Renal cortical epithelial cell (primary cell): ENCODE measurements at places on chromosomes 5 and 9.

DNA sequence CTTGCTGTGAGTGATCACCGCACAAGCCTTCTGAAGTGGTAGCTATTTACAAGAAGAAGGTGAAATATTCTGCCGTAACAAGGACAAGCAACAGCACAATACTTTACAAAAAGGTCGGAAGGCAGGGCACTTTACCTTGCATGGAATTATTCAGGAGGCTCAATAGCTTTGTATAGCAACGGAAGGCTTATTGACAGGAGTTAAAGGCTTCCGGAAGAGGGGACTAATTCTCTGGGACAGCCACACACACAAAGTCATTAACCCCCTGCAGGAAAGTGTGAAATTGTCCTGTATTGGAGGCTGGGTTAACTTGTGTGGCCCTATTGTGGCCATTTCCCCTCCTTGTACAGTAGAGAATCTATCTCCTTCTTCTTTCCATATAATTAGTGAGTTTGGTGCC is 199.3 kb upstream of the SEMA6A start:
- no peak for DNase-seq

- peak; percentile 82 for DNase-seq
Observed at GRCh38 chr5:123610665-123611405, 98.9 kb downstream of the CSNK1G3 start.

- DNase-seq, result no peak
Observed at GRCh38 chr9:109437286-109437685, 60.8 kb downstream of the PTPN3 start.

DNA sequence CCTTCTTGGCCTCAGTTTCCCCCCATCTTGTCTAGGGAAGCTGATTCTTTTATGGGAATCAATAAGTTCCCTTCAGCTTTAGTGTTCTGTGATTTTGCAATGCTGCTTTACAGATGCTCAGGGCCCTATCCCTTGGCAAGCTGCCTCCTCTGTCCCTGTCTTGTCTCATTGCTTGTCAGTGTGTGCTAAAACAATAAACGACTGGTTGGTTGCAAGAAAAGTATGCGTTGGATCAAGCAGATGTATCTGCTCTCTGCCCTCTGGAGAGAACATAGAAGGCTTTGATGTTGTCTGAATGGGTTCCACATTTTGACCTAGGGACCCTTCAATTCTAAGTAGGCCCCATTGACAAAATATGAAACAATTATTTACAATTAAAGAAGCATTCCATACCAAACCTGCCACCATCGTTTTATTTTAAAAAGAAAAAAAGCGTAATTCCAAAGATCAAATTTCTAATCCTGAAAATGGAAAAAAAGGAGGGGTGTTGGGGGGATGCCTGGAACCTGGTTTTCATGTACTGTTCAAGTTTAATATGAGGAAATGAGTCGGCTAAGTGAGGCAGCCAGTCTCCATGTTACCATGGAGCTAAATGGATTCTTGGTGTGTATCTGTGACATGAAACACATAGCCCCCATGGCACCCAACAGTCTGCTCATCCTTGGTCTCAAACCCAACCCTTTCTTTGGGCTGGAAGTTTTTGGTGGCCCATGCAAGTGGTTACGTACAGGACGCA is 31.2 kb upstream of the TARS1 start:
- no peak for DNase-seq

DNA sequence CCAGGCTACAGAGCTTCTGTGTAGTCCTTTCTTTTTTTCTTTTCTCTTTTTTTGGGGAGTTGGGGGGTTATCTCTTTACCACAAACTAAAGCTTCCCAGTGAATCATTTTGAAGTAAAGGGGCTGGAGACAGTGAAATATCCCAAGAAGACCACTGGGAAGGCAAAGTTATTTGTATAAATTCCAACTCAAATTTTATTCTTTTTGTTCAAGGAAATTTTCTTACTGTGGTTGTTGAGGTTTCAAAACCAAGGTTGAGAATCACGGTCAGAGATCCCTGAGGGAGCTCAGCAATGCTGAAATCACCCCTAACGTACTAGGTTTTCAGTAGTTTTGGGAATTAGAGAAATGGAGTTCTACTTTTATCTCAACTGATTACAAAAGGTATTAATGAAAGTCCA is 175.7 kb downstream of the ARHGEF28 start:
- DNase-seq, result no peak

DNA sequence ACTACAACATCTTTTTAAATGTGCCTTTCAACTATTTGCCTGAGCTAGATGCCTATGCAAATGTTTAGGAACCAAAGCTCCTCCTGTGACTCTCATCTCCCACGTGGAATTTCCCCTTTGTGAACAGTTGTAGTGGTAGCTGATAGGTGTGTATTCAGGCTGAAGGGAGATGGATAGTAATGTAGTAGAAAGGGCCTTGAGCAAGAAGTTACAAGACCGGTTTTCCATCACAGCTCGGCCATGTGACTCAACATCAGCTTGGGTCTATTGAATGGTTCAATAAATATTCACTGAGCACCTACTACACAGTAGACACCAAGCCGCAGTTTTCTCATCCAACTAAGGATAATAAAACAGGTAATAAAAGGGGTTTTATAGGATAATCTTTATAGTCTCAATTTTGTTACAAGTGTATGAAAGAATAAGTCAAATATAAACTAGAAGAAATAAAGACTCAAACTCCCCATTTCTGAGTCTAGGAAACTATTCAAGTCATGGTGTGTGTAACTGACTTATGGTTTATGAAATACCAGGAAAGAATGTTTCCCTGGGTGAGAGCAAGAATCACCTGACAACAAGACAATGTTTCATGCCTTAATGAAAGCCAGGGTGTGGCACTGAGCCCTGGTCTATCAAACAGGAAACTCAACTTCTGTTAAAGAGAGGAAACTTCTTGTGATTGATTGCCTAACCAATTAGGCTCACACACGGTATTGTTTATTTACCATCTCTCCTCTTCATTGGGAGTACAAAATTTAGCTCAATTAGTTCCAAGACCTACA is 187.1 kb upstream of the SPEF2 start:
- peak; percentile 18 for DNase-seq

DNA sequence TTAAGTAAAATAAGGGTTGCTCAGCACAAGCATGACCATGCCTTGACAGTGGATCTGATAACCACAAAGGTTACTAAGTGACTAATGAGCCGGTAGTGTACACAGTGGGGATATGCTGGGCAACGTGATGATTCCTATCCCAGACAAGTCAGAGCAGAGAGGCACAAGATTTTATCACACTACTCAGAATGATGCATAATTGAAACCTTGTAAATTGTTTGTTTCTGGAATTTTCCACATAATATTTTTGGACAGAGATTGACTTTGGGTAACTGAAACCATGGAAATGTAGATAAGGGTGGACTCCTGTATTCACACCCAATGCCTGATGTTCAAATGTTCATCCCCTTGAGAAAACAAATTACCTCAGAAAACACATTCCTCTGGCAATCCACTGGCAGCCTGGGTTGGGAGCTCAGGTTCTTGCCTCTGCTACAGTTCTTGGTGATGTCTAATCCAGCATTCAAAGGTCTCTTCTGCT is 16.2 kb upstream of the ERAP1 start:
- DNase-seq, result peak; percentile 92

- DNase-seq, result peak; percentile 15
Observed at GRCh38 chr5:18745988-18746615, 1111.8 kb downstream of the TAF11L14 start.

- no peak for DNase-seq
Observed at GRCh38 chr5:32051796-32052195, 122.3 kb downstream of the GOLPH3 start.

- DNase-seq, result peak; percentile 23
Observed at GRCh38 chr9:5947912-5948311, 57.2 kb downstream of the MLANA start.

GRCh38 chr5:141841378-141842180 is 36.6 kb downstream of the PCDH1 start:
- peak; percentile 20 for DNase-seq

GRCh38 chr5:62340392-62340791 is 34.4 kb downstream of the KIF2A start:
- DNase-seq, result no peak

DNA sequence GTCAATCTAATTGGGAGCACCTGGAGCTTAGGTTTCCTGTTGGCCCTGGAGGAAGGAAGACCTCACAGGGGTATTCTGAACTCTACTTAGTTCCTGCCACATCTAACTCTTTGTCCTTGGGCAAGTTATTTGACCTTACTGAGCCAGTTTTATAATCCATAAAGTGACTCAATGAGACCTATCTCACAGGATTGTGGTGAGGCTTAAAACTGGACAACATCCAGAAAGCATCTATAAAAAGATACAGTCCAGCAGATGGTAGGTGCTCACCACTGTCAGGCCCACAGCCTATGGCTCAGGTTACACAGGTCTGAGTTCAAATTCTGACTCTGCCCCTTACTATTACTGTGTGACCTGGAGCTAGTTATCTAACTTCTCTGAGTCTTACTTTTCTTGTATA is 23.3 kb downstream of the KCNV2 start:
- no peak for DNase-seq

DNA sequence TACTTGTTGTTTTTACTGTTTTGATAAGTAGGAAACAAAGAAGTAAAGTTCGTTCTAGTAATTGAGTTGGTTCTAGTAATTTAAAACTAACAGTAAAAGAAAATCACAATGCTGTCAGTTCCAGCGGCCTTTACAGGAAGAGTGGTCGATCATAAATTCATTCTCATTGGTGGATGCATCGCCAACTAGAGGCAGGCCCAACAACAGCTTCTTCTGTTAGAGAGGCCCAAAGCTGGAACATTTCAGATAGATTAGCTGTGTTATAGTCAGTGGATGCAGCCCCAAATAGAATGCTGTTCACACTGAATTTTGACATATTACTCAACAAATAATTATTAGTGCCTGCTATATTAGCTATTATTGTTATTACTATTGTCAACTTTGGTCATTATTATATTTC is 80.8 kb downstream of the ARRDC3 start:
- DNase-seq, result no peak

GRCh38 chr5:55821731-55822512 is 29.2 kb upstream of the IL31RA start:
- DNase-seq, result no peak

DNA sequence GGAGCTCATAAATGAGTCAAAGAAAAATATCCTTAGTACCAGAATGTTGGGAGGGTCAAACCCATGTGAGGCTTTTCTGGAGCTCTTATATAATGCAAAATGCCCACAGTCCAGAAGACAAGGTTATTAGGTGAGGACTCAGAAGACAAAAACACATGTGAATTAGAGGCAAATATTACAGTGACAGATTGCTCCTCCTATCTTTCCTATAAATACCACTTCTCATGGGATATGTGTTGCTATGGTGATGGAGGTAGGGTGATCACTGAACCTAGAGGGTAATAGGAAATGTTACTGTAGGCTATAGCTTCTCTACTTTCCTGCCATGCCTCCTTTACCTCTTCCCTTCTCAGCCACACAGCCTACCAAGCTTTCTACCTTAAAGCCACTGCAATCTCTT is 264.6 kb downstream of the SEC61B start:
- no peak for DNase-seq

GRCh38 chr5:144436007-144436406 is 265.3 kb downstream of the KCTD16 start:
- no peak for DNase-seq

GRCh38 chr5:91256142-91256524 is 127.0 kb downstream of the ARRDC3 start:
- DNase-seq, result no peak

GRCh38 chr5:11596185-11596584 is 308.1 kb downstream of the CTNND2 start:
- DNase-seq, result no peak

GRCh38 chr9:110410961-110411360 is 73.3 kb upstream of the TXNDC8 start:
- DNase-seq, result no peak

GRCh38 chr9:101995231-101995630 is 256.8 kb upstream of the GRIN3A start:
- DNase-seq, result peak; percentile 78
